NCI-H446 (cell line): ENCODE measurements at places on chromosomes 2 and 18.

GRCh38 chr2:241066171-241066892, 35.8 kb downstream of the MTERF4 start:
- no peak for DNase-seq

- no peak for DNase-seq
Measured at GRCh38 chr18:78423811-78424210, 555.8 kb upstream of the SALL3 start.

DNA sequence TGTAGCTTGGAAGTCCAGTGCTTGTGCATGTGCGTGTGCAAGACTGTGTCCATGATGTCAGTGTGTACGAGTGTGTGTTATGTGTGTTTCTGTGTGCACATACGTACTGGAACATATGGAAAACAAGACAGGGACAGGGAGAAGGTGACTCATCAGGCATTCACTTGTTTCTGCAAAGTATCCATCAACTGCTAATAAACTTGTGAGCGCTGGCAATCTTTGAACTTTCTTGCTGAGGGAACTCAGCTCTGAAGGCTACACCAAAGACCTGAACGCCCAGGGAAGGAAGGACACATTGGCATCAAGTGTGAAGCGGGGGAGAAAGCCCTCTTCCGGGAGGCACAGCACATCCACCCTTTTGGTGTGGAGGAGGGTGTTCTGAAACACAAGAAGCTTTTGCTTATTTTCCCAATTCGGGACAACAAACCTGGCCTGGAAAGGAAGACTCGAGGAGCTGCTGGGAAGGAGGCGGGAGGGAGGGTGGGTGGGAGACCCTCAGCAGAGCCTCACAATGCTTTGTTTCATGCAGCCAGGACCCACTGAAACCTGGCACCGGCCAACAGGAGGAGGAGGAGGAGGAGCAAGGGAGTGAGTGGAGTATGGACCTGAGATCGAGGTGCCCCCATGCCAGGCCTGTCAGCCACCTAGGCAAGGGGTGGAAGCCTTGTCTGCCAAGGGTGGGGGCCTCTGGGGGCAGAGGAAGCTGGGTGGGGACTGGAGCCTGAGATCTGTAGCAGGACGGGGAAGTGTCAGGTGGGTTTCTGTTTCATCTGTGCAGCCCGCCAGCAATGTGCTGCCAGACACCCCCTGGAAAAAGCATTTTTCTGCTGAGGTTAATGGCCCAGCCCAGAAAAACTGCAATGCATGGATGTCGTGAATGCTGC, 26.8 kb downstream of the SMAD7 start:
- no peak for DNase-seq

- DNase-seq, result peak; percentile 36
Measured at GRCh38 chr18:54772056-54772455, 56.2 kb upstream of the RAB27B start.

DNA sequence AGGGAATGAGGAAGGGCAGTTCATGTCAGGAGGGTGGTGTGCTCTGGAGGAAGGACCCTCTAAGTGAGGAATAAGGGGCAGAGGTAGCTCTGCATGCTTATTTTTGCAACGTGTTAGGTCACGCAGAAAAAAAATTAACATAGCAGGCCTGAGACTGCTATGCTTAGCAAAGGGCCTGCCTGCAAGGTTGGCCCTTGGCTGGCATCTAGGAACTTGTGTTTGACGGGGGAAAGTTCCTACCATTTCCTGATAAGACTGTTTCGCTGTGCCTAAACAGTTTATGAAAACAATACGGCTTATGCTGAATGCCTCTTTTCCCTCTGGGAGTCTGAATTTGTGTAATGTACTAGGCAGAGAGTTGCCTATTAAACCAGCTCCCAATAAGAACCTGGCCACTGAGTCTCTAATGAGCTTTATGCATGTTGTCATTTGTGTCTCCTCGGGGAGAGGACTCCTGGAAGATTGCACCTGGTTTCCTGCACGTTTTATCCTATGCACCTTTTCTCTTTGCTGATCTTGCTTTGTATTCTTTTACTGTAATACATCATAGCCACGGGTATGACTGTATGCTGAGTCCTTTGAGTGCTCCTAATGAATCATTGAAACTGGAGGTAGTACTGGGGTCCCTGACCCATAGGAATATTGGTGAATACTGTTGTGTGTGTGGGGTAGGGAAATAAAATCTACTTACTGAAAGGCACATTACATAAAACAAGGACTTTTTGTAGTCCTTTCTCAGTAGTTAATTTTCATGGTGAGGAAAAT, 169.0 kb downstream of the PRPF40A start:
- DNase-seq, result no peak

GRCh38 chr18:10838553-10838952, 310.8 kb downstream of the PIEZO2 start:
- DNase-seq, result no peak

GRCh38 chr2:20382965-20383810, 32.5 kb upstream of the PUM2 start:
- DNase-seq, result no peak

- no peak for DNase-seq
Measured at GRCh38 chr2:42298996-42299754, 61.8 kb downstream of the COX7A2L start.

DNA sequence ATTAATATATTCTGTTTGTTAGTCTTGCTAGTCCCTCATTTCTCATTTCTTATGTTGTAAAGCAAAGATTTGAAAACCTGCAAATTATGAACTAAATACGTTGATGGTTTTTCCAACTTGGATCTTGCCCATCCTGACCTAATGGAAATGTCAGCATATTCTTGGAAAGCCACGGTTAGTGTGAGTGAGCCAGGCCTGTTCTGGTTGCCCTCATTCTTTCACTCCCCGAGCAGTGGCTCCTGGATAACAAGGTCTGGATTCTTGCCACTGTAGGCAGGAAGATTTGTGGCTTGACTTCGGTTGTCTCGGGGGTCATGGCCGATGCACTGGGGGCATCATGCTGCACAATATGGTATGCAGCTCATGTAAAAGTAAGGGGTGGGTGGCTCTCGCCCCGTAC, 359.1 kb downstream of the MEIS1 start:
- no peak for DNase-seq

- DNase-seq, result peak; percentile 40
Measured at GRCh38 chr2:124281541-124281940, 256.5 kb downstream of the CNTNAP5 start.

DNA sequence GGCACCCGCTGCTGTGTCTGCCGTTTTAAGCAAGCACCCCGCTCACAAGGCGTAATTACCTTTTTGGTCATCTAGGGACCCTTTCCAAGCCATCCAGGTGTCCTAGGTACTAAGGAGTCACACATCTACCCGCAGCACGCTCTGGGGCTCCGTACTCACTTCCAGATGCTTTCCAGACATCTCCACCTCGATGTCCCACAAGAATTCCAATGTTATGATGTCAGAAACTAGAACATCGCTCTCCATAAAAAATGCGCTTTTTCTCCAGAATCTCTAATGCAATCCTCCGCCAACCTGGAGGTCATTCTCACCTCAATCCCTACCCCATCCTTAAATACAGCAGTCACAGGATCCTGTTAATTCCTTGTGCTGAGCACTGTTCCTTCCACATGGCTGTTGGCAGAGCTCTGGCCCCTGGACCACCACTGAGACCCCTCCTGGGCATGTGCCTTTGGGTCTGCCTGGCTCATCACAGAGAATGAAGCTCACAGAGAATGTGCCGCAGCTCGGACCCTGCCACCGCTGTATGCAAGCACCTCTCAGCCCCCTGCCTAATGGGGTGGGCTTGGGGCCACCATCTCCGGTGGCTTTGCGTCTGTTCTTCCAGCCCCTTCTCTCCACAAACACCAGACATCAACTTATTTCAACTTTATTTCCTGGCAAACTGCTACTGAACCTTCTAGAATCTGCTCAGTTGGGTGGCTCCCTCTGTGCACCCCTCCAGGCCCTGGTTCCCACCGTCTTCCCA, 4.6 kb upstream of the PXDN start:
- no peak for DNase-seq

DNA sequence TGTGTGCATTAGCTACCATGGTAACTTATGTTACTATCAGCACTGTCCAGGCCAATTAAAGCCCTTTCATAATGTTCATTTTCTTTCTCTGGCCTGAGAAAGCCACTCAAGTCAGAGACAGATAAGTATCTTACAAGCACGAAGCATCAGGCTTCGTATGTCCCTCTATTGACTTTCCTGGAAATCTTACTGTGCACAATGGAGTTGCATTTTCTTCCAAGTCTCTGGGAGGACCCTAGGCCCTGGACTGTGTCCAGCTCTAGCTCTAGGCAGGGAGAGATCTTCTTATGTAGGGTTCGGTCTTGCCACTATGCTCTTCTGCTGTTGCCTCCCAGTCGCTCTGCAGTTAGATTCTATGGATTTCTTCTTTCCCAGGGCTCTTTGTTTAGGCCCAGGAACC, 40.0 kb upstream of the ITGA6 start:
- no peak for DNase-seq

GRCh38 chr2:241898463-241899270, 29.1 kb downstream of the RTP5 start:
- no peak for DNase-seq

- DNase-seq, result no peak
Measured at GRCh38 chr2:234391625-234392024, 105.3 kb downstream of the ARL4C start.

DNA sequence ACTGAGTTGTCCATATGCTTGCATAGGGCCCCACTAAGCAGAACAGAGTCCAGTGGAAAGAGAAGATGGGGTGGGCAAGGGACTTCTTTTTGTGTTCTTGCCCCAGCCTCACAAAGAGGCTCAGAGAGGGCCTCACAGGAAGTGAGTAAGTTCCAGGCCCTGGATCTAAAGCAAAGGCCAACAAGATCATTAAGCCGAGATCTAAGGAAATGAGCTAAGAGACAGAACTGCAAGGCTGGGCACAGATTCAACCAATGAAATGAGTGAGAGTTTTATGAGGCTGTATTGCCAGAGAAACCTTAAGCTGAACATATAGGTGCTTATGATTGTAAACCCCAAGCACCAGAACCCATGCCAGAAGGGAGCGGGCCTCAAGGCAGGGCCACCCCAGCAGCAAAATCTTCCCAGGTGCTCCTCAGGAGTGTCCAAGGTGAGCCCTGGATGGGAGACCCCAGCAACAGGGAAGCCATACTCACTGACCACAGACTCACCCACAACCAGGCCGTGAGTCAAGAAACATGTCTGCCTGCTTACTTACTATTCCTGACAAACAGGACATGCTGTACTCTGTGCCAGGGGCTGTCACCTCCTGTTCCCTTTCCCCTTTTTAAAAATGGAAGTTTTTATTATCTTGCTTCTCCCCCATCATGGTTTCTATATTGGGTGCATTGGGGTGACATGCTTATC, 40.2 kb downstream of the SLC14A1 start:
- no peak for DNase-seq

DNA sequence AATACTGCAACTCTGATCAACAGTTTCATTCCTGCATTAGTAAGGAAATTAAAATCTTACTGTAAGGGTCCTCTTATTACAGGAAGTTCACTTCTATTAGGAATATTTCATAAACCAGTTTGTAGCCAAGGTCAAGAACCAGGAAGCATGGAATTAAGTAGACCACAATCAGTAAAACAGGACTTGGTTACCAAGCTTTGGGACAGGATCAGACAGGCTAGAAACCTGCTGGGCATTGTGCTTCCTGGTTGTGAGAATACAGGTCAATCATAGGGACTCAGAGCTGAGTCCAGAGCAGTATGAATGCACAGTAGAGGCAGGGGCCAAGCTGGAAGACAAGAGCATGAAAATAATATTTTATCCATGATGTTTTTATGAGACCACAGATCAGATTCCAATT, 248.0 kb downstream of the IKZF2 start:
- DNase-seq, result no peak

DNA sequence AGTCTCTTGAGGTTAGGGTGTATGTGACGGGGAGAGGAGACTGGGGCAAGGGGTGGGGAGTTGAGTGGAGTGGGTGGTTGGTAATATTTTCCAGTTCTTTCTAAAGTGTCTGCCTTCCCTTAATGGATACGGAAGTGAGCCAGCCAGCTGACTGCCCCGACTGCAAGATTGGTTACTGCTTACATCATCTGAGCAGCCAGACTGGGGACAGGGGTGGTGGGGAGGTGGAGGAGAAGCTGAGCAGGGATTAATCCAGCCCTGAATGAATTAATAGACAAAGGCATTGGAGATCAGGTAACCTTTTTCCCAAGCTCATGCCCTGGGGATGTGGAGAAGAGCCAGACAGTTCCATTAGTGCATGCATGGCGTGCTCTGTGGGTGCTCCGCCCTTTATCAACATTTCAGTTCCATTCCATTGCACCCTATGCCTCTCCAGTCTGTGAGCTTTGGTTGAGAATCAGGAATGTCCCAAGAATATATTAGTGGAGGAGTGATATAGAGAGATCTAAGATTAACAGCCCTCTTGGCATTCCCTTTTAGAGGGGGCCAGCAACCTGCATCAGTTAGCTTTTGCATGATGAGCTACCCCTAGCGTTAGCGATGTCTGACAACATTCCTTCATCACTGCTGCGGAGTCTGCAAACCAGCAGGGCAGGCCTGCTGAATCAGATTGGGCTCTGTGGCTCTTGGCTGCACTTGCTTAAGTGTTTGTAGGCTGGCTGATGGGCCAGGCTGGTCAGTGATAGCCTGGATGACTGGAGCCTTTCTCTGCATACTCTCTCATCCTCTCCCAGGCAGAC, 67.4 kb downstream of the TNP1 start:
- no peak for DNase-seq

- DNase-seq, result peak; percentile 92
Measured at GRCh38 chr2:79512442-79513401, at the start of gene CTNNA2. Gene CTNNA2, plus strand, starts transcription at chr2:79513051.

- DNase-seq, result no peak
Measured at GRCh38 chr2:174902506-174903263, 102.5 kb downstream of the CHN1 start.

- DNase-seq, result no peak
Measured at GRCh38 chr2:226732478-226733188, 67.0 kb downstream of the IRS1 start.

- DNase-seq, result no peak
Measured at GRCh38 chr2:134431838-134432434, 178.1 kb downstream of the MGAT5 start.
